ENCODE measurements at places on chromosomes 7 and 10.
A peak's percentile ranks its signal among the peaks of the same experiment; 100 is the strongest.

GRCh38 chr7:137020351-137020750 is 151.9 kb downstream of the CHRM2 start:
- no peak for DNase-seq

- no peak for DNase-seq
Measured at GRCh38 chr10:77641344-77641743, 3.7 kb upstream of the KCNMA1 start.

GRCh38 chr7:54783952-54784351 is 24.9 kb upstream of the SEC61G start:
- DNase-seq, result no peak

DNA sequence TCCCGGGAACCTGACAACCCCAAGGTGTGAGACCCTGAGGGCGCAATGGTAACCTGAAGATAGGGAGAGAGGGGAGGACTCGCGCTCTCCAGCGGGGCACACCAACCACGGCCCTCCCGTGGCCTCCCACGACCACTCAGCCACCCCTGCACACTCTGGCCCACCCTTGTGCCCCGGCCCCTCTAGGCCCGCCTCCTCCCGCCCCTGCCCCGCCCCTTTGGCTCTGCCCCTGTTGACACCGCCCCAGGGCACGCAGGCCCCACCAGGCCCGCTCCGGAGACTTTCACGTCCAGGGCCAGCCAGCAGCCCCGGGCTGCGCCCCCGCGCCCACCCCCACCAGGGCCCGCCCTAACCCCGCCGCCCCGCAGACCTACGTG is 10.9 kb downstream of the ATG9B start:
- DNase-seq, result no peak

DNA sequence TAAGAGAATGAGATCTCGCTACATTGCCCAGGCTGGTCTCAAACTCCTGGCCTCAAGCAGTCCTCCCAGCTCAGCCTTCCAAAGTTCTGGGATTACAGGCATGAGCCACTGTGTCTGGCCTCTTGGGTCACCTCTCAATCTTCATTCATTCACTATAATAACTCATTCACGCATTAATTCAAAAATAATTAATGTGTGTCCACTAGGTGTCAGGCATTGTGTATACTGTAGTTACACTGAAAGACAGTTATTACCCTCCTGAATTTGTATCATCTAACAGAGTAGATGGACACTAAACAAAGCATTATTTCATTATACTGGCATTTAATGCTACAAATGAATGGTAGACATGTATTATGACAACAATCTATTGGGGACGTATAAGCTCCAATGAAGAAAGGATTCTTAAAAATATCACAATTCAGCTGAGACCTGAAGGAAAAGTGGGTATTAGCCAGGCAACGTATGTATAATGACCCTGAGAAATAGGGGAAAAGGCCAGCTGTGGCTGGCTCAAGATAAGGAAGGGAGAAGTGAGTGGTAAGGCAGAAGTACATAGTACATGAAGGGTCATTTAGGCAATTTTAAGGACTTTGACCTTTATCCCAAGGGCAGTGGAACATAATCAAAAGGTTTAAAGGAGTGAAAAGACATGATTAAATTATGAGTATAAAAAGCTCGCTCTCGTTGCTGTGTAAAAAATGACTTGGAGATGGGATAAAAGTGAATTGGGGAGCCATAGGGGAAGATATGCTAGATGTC is 150.7 kb downstream of the BTAF1 start:
- DNase-seq, result no peak

DNA sequence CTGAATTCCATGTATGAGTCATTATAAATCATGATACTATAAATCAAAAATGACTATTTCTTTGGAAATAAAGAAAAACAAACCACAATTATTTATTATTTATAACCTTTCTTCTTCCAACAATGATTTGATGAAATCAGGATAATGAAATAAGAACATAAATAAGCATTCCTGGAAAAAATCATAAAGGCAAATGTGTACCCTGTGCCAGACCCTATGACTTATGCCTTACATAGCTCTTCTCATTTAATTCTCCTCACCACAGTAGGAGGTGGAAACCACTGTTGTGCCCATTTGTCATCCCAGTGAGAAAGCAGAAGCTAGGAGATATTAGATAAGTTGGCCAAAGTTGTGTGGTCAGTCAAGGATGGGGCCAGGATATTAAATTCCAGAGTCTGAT is 255.1 kb downstream of the DOCK4 start:
- no peak for DNase-seq

- DNase-seq, result peak; percentile 45
Measured at GRCh38 chr10:70549962-70550458, 52.5 kb downstream of the PRF1 start.

DNA sequence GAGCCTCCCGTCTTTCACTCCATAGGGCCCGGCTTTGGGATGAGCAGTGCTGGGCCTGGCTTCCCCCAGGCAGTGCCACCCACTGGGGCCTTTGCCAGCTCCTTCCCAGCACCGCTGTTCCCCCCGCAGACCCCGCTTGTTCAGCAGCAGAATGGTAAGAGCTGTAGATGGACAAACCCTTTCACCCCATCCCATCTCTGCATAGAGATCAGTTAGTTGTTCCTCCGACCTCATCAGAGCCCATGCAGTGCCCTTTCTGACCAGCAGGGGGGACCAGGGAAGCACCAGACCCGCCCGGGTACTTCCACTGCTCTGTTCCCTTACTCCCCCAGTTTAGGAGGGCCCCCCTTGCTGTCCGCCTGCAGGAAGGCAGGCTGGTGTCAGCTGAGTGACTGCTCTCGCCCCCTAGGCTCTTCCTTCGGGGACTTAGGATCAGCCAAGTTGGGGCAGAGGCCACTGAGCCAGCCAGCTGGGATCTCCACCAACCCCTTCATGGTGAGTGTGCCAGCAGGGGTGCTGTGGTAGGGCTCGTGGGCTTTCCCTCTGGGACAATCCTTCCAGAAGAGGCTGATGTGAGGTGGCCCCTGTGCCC is 9.8 kb downstream of the SAP25 start:
- DNase-seq, result peak; percentile 63

GRCh38 chr7:26224359-26224758 is 22.8 kb downstream of the CBX3 start:
- DNase-seq, result no peak

GRCh38 chr10:2893158-2893845 is 174.0 kb upstream of the PFKP start:
- DNase-seq, result no peak

- no peak for DNase-seq
Measured at GRCh38 chr7:70512144-70512543, 619.8 kb upstream of the GALNT17 start.

- no peak for DNase-seq
Measured at GRCh38 chr10:103429647-103430046, 22.5 kb downstream of the CALHM2 start.

- DNase-seq, result no peak
Measured at GRCh38 chr10:8214587-8214986, 160.1 kb downstream of the GATA3 start.

DNA sequence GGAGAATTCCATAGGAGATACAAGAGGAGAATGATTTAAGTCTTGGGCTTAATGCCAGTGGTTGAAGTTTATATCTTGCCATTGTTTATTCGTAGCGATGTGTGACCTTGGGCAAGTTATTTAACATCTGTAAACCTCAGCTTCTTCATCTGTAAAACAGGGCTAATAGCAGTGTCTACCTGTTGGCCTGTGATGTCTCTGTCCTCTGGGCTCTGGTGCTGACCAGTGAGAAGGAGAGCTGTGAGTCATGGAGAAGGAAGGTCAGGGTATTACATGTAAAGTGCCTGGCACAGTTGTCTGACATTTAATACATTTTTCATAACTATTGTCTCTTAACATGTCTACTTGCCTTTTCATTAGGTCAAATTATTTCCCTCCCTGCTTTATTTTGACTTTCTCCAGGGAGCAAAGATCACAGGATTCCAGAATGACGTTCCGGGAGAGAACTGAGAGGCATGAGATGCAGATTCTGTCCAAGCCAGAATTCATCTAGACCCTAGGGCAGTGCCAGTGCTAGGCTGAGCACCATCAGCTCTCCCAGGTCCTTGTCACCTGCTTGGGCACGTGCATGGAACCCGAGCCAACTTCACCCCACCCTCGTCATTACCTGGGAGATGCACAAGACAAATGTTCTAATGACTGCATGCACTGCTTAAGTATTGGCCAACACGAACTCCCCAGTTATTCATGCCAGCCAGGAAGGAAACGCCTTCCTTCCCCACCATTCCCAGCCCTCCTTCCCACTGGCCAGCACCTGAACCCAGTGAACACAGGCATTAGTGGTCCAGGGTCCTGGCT is 187.9 kb downstream of the DPY19L1 start:
- DNase-seq, result no peak

- no peak for DNase-seq
Measured at GRCh38 chr10:60394446-60394845, 4.8 kb upstream of the ANK3 start.

- no peak for DNase-seq
Measured at GRCh38 chr10:31098046-31098445, 66.4 kb upstream of the ZNF438 start.

GRCh38 chr7:149735779-149736477 is 37.5 kb downstream of the ZNF467 start:
- no peak for DNase-seq

DNA sequence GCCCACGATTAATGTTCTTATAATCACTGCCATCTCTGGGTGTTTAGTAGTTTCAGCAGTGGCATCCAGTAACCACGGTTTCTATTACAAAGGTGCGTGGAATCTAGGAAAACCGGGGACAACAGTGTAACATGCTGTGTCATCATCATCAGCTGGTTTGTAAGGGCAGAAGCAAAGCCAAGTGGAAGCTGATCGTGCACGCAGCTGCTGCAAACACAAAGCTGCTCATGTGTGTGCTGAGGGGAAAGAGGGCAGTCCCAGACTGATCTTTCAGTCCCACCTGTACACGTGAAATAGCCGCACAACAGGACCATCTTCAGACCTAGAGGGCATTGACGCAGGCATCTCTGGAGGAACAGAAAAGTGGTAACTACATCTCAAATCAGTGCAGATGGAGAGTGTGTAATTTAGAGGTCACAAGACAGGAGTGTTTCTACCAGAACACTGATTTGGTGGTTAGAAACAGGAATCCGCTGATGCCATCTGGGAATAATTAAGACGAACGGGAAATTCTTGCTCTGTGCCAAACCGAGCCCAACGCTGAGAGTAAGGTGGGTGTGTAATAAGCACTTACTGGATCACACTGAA is 13.4 kb downstream of the ANKRD16 start:
- no peak for DNase-seq

GRCh38 chr7:8214244-8214824 is 47.6 kb downstream of the ICA1 start:
- DNase-seq, result no peak

GRCh38 chr7:121304102-121304658 is 24.6 kb upstream of the WNT16 start:
- DNase-seq, result no peak

DNA sequence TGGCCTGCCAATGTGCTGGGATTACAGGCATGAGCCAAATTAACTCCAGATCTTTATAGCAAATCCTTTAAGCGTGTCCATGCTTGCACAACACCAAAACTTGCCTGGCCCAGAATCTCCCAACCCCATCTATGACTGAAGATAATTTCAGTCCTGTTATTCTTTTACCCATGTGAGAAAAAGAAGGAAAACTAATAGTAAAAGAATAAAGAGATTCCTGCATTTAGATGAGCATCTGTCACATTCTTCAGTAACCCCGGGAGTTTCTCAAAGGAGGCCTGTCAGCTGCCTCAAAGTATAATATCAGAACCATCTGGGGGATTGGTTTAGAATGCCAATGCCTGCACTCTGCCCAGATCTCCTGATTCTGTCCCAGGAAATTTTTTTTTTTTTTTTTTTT is 158.1 kb upstream of the KMT2E start:
- DNase-seq, result no peak

DNA sequence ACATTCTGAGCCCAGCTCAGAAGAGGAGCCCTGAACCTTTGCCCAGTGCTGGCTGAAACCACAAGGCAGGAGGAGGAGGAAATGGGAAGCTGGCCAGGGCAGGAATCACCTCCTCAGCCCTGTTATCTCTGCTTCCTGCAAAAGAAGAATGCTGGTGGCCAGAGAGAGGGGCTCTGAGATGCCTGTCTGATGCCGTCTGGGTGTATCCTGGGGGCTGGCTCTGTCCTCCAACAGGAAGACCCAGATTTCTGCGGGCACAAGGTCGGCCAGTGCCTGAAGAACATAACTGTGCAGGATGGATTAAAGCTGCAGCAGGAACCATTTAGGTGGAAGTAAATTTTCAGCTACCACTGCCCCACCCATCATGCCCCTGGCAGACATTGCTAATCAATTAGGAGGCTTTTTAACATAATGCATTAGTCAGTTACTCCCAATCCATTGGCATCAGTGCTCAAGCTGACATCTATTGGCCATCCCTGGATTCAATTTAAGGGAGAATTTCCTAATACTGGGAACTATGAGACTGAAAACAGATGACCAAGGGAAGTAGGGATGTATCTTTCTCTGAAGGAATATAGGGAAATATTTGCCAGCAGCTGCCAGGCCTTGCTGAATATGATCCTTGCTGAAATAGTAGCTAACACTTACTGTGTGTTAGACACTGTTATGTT is 67.7 kb downstream of the COL13A1 start:
- DNase-seq, result no peak

DNA sequence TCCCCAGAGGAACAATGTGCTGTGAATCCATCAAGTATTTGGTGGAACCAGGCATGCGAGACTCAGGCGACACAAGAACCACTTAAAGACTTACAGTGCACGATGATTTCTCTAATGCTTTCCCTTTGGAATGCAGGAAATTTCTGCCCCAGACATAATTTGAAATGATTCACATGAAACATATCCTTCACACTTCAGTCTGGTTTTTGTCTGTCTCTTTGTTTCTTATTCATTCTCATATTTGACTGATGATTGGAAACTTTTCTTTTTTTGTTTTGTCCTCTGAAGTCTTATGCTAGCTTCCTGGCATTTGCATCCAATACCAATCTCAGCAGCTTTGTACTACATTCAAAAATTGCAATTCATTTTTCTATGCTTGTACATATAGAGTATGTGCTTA is 502.8 kb downstream of the PHTF2 start:
- no peak for DNase-seq

DNA sequence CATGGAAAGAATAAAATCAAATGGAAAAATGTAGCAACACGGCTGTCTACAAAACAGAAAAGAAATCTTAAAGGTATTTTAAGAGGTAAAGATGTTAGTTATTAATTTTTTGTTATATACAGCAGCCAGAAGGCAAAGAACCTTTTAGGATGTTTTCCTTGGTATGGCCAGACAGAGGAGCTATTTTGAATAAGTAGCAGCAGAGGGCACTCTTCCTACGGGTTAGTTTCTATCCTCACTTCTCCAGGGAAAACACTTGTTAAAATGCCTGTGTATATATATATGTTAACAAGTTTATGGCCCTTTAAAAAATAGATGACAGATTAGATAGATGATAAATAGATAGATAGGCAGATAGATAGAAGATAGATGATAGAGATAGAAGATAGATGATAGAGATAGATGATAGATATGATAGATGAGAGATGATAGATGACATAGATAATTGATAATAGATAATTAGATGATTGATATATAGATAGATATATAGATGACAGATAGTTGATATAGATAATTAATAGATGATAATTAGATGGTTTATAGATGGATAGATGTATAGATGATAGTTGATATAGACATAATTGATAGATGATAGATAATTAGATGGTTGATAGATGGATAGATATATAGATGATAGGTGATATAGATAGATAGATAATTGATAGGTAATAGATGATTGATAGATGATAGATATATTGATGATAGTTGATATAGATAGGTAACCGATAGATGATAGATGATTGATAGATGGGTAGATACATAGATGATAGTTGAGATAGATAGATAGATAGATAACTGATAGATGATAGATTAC is 57.8 kb upstream of the WIPF3 start:
- no peak for DNase-seq
